NCI-H510A treated with DMSO at 0.1 percent for 48 hours (cell line): ENCODE measurements at places on chromosomes 2 and 18.

GRCh38 chr2:73021371-73022010 lies 50.0 kb downstream of the SFXN5 start:
- no peak for DNase-seq

DNA sequence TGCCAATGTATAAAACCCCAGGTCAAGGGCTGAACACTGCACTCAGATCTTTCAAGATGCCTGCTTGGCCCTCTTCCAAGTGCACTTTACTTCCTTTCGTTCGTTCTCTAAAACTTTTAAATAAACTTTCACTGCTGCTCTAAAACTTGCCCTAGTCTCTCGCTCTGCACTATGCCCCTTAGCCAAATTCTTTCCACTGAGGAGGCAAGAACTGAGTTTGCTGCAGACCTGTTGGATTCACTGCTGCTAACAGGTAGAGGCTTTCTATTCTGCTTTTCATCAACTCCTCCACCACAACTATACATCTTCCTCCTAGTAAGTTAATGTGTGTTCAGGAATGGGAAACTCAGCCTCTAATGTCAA lies 467.9 kb downstream of the MBD2 start:
- no peak for DNase-seq

- no peak for DNase-seq
These were observed 83.1 kb downstream of the FIGN start for GRCh38 chr2:163652751-163653150.

- DNase-seq: no peak
These were observed 1.4 kb downstream of the TTC39C start for GRCh38 chr18:24015639-24016631.
